ENCODE measurements at places on chromosomes 11 and 22.

DNA sequence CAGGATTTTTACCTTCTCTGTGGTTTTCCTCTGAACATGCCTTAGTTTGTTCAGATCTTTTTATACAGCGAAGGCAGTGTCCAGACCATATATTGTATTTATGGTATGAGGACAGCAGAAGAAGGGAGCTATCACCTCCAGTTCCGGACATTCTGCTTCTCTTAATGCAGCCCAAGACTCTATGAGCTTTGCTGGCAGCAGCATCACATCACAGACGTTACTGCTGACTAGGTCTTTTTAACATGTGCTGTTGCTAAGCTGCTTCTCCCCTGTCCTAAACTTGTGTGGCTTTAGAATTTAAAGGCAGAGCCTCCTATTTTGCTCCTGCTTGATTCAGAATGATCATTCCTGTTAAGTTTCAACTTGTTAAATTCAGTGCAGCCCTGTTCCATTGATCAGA is 13.4 kb downstream of the MICAL2 start:
- DNase-seq, result no peak

DNA sequence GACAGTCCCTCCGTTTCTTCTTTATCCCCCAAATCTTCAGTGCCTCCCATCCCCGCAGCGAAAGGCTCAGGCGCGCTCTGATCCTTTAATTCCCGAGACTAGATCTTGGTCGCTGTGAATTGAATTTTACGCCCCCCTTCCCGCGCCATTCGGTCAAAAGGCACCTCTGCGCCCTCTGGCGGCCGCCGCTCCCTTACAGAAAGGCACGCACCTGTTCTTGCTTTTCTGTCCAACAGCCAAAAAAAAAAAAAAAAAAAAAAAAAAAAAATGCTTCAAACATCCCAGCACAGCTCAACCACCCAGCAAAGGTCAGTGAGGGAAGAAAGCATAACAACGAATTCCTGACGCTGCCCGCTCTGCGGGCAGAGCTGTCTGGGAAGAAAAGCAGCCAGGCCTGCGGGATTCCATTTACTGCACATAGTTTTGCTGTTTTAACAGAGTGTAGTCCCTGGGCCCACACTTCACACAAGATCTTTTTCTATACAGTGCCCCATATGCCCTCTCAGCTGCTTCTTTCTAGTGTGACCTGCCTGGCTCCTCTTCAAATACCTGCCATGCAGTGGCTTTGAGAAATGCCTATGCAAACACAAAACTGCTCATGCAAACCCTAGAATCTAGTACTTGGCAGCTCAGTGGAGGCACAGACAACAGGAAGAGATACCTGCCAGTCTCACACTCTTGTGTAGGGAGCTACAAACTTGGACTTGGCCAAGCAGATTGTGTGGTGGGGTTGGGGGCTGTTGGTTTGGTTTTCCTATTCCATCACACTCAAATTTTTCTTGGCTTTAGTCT is 1.3 kb upstream of the ESAM start:
- peak; percentile 76 for DNase-seq

- no peak for DNase-seq
These were observed 7.3 kb downstream of the KCNE3 start for GRCh38 chr11:74460065-74460464.

DNA sequence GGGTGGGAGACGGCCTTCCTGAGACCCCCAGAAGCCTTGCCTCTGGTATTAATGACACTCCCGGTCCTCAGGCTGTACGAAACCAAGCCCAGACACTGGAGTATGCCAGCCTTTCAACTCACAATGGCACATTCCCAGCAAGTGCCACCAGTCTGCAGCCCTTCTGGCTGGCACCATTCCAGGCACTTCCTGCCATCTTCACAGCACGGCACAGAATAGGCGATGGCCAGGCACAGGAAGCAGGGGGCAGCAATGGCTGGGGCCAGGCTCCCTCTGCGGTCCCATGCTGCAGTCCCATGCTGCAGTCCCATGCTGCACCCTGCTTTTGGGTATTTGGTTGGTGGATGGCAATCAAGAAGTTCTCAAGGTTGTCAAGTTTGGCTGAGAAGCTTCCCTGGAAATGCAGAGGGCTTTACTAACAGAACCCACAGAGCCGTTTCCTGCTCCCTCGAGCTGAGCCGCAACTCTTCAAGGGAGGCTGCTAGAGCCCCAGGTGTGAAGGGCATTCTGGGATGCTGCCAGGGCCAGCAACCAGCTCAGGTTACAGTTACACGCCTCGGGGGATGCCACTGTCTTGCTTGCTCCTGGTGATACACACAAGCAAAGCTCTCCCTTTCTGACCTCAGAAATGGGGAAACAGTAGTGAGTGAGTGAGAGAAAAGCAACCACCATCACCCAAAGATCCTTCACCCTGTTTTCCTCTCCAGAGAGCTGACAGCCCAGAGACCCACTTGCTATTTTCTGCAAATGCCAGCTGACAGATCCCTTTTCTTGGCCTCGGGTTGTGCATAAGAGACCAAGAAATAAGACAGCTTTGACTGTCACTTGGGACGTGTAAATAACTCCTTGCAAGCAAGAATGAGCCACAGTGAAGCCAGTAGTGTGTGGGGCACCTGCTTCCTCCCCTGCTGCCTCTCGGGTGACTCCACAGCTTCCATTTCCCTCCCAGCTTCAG is 23.9 kb downstream of the LRFN4 start:
- DNase-seq, result no peak
